ENCODE measurements at places on chromosomes 7 and 10.

- DNase-seq, result peak; percentile 79
These were observed 71.4 kb downstream of the NEURL1 start for GRCh38 chr10:103564776-103565520.

GRCh38 chr7:96719164-96719563 is 9.5 kb upstream of the SEM1 start:
- no peak for DNase-seq

DNA sequence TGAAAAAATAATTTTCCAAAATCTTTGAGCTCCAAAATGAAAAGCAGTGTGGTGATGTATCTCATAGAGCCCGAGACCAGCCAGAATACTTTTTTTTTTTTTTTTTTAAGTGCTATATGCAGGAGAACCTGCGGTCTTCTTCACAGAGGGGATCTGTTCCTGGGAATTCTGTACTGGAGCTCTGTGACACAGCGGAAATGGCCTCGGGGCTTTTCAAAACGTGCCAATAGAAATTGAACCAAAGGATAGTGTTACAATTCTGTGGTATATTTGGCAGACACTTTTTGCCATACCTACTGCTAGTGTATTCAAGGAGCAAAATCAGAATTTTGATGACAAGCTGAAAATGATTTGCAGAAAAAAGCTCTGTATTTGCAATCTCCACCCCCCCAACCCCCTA is 1429.3 kb upstream of the LRRTM3 start:
- no peak for DNase-seq

- no peak for DNase-seq
These were observed 120.0 kb downstream of the PPP1R9A start for GRCh38 chr7:95027234-95027872.

GRCh38 chr7:99831595-99831994 is 3.8 kb downstream of the CYP3A43 start:
- no peak for DNase-seq
